ENCODE measurements at places on chromosomes 12 and 14. TPM values are rescaled to one million over a fixed set of nuclear protein-coding genes. Genes with fewer than 3 reads are reported as not detected.

GRCh38 chr14:58752771-58753201 lies 115.0 kb downstream of the DACT1 start:
- peak; percentile 91 for DNase-seq

GRCh38 chr14:101772770-101773169 lies 11.3 kb downstream of the PPP2R5C start:
- no peak for DNase-seq

- no peak for DNase-seq
Observed at GRCh38 chr12:24591715-24592440, 357.0 kb downstream of the BCAT1 start.

GRCh38 chr14:49294621-49295148 lies 291.5 kb downstream of the RPS29 start:
- no peak for DNase-seq

DNA sequence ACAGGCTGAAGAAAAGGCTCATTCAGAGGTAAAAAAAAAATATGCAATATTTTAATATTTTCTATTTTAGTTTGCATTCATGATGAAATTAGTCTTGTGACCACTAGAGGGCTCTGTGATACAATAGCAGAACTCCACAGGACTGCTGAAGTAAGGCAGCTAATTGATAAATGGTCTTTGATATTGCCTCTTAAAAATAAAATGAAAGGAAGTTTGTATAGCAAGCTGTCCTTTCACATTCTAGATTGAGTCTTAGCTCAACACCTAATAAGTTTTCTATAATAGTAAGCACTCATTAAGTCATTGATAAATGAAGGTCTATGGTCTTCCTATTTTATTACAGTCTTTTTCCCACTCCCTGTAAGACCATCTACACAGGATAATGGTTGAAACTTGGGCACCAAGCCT lies 315.7 kb downstream of the NAV3 start:
- no peak for DNase-seq

DNA sequence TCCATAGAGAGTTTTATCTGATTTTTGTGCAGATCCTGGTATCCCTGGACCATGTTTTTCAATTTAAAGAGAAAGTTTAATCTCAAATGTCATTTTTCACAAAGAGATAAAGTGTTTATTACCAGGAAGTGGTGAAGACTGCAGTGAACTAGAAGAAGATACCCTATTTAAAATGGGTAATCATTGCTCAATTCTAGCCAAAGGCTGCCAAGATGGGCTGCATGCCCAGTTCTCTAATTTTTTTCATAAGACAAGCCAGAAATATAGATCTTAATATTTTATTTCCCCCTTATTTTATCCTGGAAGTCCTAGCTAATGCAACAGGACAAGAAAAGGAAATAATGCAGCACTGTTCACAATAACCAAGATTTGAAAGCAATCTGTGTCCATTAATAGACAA lies 343.5 kb downstream of the PCNX1 start:
- no peak for DNase-seq

- no peak for DNase-seq
Observed at GRCh38 chr12:79534029-79534867, 156.5 kb downstream of the PAWR start.

PTPN6 gene
- 44.8 TPM for total RNA-seq

BDKRB2 gene
- total RNA-seq: 23.3 TPM

STYK1 gene
- 24.5 TPM for total RNA-seq

All from colonic mucosa (tissue), 4 donors.